ENCODE measurements at places on chromosomes 7 and 10. TPM values are rescaled to one million over a fixed set of nuclear protein-coding genes. Genes with fewer than 3 reads are reported as not detected.

HOXA6 gene
- total RNA-seq = 5.8 TPM

CNTNAP2 gene
- 3.6 TPM for total RNA-seq

EPHB4 gene
- total RNA-seq = 57.0 TPM

IGF2BP3 gene
- total RNA-seq = 53.6 TPM

PON1 gene
- not detected for total RNA-seq

SPAM1 gene
- total RNA-seq = not detected
